ENCODE measurements at places on chromosomes 4 and X.

DNA sequence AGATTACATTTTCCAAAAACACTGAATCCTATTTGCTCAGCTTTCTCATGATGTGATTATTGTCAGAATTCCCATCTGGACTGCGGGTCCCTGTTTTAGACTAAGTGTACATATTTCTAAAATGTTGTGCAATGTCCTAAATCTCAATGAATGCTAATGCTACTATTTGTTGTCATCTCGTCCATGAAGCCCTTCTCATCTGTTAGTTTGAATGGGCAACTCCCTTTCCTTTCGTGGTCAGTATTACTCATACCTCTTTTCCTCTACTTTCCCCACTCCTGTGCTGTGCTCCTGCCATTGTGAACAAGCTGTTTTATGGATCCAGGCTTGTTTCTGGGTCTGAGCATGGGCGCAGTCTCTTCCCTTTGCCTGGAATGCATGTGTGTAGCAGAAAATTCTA, 91.0 kb downstream of the MID1 start:
- no peak for DNase-seq

GRCh38 chr4:147059064-147059731, 113.5 kb upstream of the TTC29 start:
- DNase-seq: no peak

DNA sequence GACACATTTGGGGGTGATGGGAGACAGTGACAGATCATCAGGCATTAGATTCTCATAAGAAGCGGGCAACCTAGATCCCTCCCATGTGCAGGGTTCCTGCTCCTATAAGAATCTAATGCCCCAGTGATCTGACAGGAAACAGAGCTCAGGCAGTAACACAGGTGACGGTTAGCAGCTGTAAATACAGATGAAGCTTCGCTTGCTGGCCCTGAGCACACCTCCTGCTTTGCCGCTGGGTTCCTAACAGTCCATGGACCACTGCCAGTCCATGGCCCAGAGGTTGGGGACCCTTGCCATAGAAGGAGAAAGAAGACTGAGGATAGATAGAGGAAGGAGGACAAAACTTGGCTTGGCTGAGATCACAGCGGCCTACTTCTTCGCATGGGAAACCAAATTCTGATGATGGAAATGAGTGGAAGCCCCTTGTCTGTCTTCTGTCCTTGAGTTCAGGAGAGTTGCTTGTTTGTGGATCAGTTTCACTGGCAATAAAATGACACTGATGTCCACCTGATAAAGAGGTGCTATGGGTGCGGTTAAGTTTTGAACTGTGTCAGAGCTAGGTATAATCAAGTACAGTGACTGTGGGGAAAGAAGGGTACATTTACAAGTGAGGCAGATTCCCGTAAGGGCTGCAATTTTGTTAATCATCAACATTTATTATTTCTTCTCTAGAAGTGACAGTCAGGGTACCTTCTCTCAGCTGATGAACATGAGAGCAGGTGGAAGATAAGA, 1.7 kb upstream of the TIFA start:
- DNase-seq: no peak

- no peak for DNase-seq
Observed at GRCh38 chrX:123859409-123859845, 426 bp upstream of the XIAP start.

GRCh38 chr4:89069481-89069880, 12.5 kb upstream of the FAM13A start:
- no peak for DNase-seq

DNA sequence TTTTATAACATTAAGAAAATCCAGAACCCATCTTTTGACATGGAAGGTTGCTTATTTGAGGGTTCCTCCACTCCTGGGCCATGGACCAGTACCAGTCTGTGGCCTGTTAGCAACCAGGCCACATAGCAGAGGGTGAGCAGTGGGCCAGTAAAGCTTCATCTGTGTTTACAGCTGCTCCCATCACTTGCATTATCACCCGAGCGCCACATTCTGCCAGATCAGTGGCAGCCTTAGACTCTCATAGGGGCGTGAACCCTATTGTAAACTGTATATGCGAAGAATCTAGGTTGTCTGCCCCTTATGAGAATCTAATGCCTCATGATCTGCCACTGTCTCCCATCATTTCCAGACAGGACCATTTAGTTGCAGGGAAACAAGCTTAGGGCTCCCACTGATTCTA, 58.6 kb downstream of the NDST4 start:
- DNase-seq: peak; percentile 18

GRCh38 chr4:126779001-126779400, 853.8 kb upstream of the INTU start:
- no peak for DNase-seq

- DNase-seq: peak; percentile 92
Observed at GRCh38 chr4:117084866-117085701, at the start of gene TRAM1L1. TRAM1L1 (minus strand) TSS chr4:117085576; CDS start chr4:117085393, 183 bp downstream.

- DNase-seq: no peak
Observed at GRCh38 chr4:54992266-54992665, 133.1 kb downstream of the KDR start.

DNA sequence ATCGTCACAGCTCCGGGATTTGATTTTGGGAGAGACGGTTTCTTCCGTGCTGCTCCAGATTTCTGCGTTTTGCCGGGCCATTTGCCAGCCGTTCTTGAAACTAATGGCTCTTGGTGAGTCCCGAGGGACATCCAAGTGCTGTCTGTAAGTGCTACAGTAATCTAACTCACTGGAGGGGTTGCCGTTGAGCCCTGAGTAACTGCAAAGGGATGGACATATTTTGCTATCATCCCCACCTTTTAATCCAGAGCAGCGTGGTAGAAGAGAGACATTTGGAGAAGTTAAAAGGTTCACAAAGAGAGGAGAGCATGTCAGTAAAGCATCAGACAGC, 88.9 kb upstream of the PDLIM3 start:
- DNase-seq: no peak

DNA sequence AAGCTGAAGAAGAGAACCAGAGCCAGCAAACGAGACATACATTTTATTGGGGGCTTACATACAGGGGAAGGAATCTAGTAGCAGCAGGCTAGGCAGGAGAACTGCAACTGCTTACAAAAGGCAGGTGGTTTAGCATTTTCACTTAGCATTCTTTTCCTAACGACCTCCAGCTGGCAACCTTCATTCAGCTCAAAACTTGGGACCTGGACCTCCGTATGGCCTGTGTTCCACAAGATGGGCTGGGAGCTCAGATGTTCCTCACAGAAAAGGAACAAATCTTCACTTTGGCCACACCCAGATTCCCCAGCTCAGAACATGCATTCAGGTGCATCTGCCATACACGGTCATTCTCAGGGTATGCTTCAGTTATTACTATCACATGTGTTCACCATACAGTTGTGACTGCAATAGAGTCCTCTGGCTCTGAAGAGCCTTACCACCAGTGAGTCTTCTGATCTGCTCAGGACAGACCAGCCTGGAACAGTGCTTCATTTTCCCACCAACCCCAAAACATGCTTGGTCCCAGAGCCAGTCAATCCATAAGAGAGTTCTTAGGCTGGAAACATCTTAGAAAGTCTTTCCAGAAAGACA, 29.6 kb upstream of the AP1AR start:
- no peak for DNase-seq

DNA sequence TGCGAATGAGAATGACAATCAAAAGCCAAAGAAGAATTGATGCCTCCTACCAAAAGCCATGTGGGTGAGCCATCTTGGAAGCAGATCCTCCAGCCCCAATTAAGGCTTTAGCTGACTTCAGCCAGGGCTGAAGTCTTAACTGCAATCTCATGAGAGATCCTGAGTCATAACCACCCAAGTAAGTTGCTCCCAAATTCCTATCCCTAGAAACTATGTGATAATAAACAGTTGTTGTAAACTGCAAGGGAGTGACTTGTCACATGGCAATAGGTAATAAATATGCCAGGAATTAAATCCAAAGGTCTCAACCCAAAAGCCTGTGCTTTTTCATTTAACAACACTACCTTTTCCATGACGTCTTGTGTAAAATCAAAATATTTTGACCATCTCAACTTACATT, 154.2 kb upstream of the TBL1X start:
- peak; percentile 49 for DNase-seq

DNA sequence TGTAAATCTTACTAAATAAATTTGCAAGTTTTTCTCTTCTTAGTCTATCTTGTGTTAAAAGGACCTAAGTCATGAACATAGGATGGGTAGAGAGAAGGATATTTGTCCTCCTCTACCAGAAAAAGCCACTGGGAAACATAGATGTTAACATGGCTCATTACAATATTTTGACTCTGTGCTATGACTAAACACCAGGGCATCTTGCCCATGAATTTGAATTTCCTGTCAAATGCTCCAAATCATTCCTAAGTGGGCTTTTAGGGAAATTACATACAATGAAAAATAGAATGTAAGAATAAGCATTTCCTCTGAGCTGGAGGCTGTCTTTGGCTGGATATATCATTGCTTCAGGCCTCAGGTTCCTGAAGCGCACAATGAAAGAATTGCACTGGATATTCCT, 39.1 kb downstream of the ANOS1 start:
- DNase-seq: no peak

DNA sequence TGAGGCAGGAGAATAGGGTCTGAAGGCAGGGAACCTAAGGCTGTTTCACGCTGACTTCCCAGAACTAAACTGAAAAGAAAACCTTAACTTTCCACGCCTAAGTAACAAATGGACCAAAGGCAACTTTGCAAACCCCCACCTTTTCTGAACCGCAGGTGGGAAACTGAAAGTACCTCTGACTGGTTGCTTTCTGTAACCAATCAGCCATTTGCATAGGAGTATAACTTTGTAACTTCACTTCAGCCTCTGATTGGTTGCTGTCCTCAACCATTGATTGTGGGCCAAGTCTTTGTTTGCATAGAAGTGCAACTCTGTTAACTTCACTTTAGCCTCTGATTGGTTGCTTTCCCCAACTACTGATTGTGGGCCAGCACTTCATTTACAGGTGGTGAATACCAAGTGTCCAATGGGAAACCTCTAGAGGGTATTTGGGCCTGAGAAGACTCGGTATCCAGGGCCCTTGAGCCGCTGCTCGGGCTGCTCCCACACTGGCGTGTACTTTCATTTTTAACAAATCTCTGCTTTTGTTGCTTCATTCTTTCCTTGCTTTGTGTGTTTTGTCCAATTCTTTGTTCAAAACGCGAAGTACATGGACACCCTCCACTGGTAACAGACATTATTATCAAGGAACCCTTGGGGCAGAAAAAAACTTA, 121.6 kb upstream of the CBR4 start:
- no peak for DNase-seq

DNA sequence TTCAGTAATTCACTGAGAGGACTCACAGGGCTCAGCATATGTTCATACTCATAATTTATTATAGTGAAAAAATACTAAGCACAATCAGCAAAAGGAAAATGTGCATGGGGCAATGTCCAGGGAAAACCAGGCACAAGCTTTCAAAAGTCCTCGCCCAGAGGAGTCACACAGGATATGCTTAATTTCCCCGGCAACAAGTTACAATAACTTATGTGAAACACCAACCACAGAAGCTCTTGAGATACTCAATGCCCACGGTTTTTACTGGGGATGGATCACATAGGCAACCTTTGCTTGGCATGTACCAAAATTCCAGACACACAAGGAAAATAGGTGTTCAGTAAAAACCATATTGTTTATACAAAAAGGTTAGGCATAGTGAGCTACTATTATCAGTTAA, 38.5 kb upstream of the STPG2 start:
- DNase-seq: peak; percentile 36

- no peak for DNase-seq
Observed at GRCh38 chrX:17370191-17370590, 4.8 kb upstream of the NHS start.

GRCh38 chr4:129641179-129641578, 545.2 kb downstream of the C4orf33 start:
- DNase-seq: peak; percentile 41

- no peak for DNase-seq
Observed at GRCh38 chr4:92182736-92183407, 120.9 kb upstream of the GRID2 start.
